ENCODE measurements at places on chromosomes 2 and 18.

GRCh38 chr18:46332921-46333341, 228.7 kb downstream of the HAUS1 start:
- no peak for DNase-seq

DNA sequence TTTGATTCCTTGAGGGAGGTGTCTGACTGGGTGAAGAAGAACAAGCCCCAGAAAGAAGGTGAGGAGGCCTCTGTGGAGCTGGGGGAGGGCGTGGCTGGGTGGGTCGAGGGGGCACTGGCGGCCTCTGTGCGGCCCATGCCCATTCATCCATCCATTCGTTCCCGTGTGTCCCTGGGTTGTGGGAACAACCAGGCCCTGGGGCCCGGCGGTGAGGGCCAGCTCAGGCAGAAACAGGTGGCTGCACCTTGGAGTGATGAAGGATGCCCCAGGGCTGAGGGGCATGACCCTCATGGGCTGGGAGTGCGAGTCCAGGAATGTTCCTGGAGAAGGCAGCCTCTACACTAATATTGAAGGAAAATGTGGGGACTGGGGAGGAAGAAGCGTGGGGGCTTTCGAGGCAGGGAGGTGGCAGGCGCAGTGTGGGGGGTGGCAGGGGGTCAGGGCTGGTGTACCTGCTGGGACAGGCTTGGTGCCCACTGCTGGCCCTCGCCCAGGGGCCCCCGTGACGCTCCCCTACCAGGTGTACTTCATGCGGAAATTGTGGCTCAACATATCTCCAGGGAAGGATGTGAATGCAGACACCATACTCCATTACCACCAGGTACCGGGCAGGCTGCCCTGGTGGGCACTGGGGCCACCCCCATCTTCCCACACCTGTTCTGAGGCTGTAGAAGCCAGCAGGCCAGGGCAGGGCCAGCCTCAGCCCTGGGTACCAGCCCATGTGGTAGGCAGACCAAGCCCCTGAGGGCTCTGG, 11.2 kb upstream of the GPR17 start:
- no peak for DNase-seq

- DNase-seq, result no peak
Observed at GRCh38 chr2:120044336-120044735, 31.5 kb downstream of the EPB41L5 start.

DNA sequence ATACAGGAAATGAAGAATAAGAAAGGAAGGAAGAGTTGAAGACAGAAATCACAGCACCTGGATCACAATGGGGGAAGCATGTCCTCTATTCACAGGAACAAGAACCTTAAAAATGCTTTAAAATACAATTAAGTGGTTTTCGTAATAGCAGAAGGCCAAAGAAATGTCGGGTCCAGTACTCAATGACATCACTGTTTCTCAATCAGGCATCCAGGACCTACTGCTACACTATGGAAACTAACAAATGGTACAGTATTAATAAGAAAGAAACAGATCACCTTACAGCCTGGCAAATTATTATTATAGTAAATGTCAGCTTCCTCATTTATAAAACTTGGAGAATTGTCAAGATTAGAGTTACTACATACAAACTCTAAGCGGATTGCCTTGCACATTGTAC, 15.8 kb downstream of the HNRNPLL start:
- no peak for DNase-seq

DNA sequence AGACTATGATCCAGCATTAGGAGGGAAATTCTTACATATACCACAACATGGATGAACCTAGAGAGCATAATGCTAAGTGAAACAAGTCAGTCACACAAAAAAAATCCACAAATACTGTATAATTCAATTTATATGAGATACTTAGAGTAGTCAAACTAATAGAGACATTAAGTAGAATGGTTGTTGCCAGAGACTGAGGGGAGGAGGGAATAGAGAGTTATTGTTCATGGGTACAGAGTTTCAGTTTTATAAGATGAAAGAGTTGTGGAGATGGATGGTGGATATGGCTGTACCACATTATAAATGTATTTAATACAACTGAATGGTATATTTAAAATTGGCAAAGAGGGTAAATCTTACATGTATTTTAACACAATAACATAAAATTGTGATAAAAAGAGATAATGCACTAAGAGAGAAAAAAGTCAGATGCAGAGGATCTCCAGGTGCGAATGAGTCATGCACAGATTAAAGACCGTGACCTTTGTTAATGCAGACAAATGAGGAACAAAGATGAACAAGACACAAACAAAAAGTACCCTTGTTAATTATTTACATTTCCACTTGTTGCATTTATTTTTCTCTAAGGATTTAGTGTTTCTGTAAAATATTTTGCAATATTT, 541.7 kb upstream of the MEX3C start:
- no peak for DNase-seq

DNA sequence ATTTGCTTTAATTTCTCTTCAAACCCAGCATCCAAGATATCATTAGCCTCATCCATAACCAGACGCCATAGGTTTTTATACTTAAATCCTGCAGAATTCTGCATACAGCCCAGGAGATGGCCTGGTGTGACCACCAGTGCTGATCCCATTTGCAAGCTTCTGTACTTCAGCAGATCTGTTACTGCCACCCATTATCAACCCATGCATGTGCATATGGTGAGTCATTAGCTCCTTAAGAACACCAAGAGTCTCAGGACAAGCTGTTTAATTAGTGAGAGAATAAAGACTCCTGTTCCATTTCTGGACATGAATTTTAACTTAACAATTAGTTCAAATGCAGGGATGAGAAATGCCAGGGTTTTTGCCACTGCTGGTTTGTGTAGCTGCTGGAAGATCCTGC, 110.7 kb upstream of the TANK start:
- DNase-seq, result no peak

DNA sequence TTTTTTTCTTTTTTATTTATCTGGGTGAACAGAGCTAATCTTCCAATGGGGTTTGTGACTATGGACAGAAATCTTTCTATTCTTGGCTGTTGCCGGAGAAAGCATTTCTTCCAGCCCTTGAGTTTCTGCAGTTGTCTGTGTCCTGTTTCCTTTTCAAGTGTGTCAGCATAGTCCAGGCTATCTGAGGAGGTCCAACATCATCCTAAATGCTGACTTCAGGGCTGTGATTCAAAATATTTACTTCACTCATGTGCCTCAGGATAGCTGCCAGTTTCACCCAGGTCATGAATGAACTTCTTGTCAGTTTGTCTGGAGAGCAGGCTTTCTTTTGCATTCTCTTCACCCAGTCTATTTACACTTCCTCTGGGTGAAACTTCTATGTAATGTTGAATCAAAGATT, 27.9 kb downstream of the ITGAV start:
- DNase-seq, result no peak

DNA sequence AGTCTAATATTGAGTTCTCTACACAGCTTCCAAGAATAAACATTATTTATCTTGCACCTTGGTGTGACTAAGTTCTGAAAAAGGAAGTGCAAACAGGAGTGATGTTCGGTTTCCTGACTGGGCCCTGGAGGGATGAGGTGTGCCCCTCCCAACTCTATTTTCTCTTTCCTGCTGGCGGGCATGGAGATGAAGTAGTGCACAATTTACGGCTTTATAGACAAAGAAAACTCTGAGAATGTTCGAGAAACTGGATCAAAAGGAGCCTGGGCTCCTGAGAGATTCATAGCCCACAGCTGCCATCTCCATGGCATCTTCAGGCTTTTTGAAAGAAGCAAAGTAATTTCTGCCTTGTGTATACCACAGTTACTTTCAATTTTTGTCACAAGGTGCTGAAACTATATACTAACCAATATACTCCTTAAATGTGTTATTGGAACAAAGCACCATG, 22.3 kb downstream of the LRATD1 start:
- no peak for DNase-seq

- DNase-seq, result no peak
Observed at GRCh38 chr2:17752246-17752645, 1.4 kb downstream of the SMC6 start.

- no peak for DNase-seq
Observed at GRCh38 chr2:6384341-6384740, 481.4 kb downstream of the CMPK2 start.

DNA sequence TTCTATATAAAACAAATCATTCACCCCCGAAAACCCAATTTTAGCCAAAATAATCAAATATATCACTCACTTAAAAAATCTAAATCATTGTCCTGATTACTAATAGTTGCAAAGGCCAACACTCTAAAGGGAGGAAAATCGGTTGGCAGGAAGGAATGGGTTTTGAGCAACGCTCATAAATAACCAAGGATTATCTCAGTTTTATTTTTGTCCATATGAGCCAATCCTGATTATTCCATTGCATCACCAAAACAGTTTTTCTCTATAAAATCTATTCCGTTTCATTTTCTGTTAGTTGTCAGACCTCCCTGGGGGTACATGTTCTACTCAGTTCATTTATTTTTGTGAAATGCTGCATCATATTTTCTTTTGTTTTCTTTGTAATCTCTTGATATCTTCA, 174.1 kb downstream of the LRATD1 start:
- no peak for DNase-seq

DNA sequence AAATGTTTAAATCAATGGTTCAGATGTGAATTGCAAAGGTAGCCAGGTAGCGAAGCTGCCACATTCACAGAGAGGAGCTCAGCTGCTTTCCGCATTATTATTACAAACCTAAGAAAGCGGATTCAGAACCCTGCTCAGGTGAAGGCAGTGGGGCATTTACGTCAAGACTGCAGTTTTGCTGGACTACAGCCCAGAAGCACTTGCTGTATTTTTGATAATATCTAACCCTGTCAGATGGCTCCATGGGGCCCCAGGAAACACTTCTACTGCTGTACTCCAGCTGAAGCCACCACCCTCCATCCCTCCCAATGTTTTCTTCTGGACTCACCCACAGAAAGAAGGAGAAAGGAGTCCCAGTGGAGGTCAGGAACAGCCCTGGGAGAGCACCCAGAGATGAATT, 96.9 kb downstream of the TPO start:
- no peak for DNase-seq

GRCh38 chr2:174595116-174595809, 2.3 kb downstream of the WIPF1 start:
- no peak for DNase-seq

Data from fibroblast of skin of abdomen (primary cell).